Astrocyte (in vitro differentiated cells and primary cell): ENCODE measurements at places on chromosomes 5 and 9.

DNA sequence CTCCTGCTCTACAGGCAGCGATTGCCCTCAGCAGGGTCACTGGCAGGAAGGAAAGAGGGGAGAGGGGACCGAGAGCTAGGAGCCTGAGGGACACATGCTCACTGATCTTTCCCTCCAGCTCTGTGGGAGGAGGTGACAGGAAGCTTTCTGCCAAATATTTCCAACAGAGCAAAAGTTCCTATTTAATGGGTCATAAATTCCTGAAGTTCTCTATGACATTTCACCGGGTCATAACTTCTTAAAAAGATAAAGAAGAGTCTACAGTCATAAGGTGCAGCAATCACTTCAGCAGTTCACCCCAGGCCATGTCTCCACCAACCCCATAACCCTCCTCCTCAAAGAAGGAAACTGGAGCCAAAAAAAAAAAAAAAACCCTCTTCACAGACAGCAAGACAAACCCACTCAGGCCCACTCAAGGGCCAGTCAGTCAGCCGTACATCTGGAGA is 481.1 kb downstream of the NR2F1-AS1 start:
- peak; percentile 20 for DNase-seq

GRCh38 chr5:167804512-167805220 is 486.8 kb upstream of the WWC1 start:
- DNase-seq, result no peak

DNA sequence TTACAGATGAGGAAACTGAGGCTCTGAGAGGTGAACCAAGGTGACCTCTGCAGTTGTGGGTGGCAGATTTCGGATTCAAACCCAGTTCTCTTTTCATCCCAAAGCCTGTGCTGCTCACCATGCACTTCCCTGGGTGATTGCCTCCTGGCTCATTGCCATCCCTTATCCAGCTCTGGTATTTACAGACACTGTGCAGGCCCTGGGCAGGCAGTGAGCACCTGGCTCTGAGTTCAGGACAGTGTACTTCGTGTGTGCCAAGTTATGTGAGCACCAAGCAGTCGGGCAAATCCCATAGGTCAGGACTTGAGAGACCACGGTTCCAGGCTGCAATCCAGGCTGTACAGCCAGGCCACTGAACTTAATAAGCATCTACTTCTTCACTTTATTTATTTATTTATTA is 1.4 kb downstream of the LRSAM1 start:
- DNase-seq, result peak; percentile 25

DNA sequence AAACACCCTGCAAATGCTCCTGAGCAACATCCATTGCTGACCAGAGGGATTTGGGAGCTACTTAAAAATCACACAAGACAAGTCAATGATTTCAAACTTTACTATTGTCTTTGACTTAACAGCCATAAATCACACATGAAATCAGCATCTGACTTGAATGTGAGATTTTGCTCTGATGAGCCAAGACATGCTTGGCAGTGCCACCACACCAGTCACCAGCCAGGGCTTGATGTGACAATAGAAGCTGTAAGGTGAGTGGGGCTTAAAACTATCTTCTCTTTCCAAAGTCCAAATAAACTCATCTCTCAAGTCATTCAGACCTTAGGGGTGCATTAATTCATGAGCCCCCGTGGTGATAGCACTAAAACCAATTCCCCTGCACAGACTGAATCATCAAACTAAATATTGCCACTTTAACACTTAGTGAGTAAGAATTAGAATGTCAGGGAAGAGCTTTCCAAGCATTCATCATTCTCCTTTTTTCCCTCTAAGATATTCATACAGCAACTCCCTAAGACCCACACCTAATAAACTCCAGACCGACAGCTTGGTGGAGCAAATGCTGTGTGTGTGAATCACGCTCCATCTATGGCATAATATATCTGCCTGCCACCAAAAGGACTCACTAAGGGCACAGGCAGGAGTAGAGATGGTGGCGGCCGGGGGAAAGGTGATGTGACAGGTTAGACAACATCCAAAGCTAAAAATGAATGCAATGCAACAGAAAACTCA is 119.4 kb downstream of the SPOCK1 start:
- DNase-seq, result peak; percentile 37

- DNase-seq, result peak; percentile 15
Measured at GRCh38 chr5:168935183-168935582, 356.0 kb upstream of the PANK3 start.

- peak; percentile 11 for DNase-seq
Measured at GRCh38 chr5:15966066-15966640, 213.4 kb downstream of the MARCHF11 start.

- no peak for DNase-seq
Measured at GRCh38 chr5:146103594-146103993, 1.8 kb downstream of the PLAC8L1 start.

DNA sequence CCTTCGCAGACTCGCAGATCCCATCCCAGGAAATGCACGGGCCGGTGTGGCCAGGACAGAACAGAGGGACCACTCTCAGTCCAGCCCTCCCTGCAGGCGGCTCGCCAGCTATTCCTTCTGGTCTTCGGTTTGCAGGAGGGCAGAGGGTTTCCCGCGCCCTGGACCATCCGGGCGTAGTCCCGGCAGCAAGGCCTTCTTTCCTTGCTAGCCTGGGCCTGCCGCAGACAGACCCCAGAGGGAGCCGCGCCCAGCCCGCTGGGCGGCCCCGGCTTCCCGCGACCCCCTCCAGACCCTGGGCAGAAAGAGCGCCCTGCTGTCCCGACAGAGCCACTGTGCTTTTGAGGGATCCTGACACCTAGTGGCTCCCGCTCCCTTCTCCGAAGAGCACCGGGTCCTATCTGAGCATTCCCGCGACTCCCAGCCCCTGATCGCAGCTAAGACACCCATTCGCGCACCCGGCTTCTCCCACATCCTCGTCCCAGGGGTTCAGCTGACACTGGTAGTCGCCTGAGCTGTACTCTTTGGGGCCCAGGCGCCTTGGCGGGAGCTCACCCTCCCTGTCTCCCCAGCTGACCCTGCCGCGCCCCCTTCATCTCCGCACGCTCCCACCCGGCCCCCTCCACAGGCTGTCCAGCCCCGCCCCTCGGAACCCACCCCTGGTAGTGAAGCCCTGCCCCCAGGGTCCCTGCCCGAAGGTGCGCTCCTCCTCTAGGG is 1.1 kb downstream of the CFAP90 start:
- DNase-seq, result no peak

DNA sequence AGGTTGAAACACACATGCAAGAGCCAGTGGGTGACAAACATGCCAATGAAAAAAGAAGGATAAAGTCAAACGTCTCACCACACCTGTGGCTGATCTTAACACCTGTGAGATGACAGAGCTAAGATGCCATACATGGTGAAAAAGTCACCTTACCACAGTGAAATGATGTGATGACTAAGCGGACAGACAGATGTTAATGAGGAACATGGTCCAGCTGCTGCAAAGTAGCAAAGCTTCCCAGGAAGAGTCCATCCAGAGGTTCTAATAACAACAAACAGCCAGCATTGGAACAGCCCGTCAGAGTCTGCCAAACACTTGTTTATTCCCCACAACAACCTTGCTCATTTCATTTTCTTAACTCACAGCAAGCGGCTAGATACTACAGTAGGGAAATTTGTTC is 1.9 kb downstream of the KIAA1191 start:
- no peak for DNase-seq

- no peak for DNase-seq
Measured at GRCh38 chr5:40556811-40557210, 122.9 kb upstream of the PTGER4 start.

DNA sequence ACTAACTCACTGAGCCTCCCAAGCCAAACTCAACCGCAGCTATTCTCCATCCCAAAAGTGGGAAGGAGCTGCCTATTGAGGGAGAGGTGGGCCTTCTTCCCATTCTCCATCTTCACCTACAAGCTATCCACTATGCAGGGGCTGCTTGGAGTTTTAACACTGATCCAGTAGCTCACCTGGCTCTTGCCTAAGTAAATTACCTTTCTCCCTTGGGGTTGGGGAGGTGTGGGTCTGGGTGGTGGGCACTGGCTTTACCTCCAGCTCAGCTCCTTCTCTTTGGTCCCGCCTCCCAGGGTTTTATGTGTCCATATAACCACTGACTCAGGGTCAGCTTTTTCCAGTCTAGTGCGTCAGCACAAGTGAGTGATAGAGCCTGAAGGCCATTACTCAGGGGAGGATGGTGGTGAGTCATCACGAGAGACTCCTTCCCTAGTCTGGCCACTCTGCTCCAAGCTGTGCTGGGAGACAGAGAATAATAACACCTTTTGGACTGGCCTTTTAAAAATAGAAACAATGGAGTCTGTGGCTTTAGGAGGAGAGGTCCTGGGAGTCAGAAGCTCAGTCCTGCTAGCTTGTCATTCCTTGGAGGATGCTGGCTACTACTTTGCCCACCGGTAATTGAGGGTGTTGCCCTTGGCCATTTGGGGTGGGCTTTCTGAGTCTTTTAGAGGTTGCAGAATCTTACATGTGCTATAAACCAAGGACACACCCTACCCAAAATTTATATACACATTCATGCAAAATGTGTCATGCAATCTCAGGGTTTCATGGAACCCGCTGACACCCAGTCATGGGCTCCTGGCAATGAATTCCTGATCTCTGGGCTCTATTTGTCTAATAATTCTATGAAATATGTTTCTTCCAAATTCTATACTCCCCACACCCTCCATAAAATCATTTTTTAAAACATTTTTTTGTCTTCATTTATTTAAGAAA is 35.6 kb upstream of the ATP6V1G1 start:
- peak; percentile 99 for DNase-seq

DNA sequence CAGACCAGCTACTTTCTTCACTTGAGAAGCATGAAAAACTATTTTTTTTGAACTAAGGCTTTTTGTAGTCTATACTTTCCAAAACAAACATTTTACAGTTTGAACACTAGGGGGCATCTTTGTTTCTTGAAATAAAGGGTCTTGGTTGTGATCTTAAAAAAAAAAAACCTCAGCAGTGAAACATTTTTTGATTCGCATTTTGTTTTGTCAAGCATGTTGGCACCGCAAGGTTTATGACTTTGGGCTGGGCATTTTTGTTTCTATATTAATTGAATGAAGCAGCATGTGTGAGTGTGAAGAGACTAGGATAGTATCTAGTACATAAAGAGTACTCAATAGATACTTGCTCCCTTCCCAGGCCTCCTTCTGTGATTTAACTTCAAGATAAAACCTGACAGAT is 31.6 kb upstream of the ACOT12 start:
- peak; percentile 31 for DNase-seq

DNA sequence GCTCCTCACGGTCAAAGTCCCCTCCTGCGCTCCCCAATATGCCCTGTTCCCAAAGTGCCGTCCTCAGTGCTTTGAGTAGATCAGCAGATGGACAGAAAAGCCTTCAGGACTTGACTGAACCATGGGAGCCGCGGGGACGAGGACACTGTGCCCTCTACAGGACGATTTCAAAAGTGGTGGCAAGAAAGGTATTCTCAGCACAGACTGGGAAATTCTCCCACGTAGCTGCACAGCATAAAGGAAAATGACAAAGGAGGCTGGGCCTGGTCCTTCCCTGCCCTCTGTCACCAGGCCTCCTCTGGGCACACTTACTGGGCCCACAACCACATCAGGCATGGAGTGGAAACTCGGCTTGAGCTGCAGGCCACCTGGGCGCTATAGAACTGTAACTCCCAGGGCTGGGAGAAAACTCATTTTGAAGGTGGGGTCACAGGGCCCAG is 16.7 kb upstream of the MTMR12 start:
- peak; percentile 23 for DNase-seq

GRCh38 chr9:25658571-25658970 is 19.7 kb downstream of the TUSC1 start:
- DNase-seq, result no peak

GRCh38 chr9:87701931-87702421 is 23.9 kb upstream of the CTSL start:
- peak; percentile 89 for DNase-seq
